ENCODE measurements at places on chromosomes 7 and 10.
A peak's percentile ranks its signal among the peaks of the same experiment; 100 is the strongest.

DNA sequence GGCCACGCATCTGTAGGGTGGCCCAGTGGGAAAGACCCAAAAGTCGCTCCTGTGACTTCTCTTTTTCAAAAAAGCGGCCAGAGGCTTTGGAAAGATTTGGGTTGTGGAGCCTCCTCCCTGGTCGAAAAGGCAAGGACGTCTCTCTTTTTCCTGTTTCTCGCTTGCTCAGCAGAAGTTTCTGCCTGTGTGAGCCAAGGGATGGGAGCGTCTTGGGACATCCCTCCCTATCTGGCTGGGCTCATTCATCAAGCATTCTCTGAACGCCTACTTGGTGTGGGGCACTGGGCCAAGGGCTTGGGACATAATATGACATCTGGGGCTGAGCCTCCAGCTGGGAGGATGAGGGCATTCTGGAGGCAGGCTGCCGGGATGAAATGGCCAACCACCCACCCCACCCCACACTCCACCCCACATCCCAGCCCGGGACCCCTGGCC, 120.9 kb downstream of the C10orf105 start:
- H3K27ac ChIP-seq = peak overlapping the region; percentile 68
- peak; percentile 84 for DNase-seq
- H3K27me3 ChIP-seq = no peaks in the 10 kb centered on the region
- no peak overlapping the region for H3K4me3 ChIP-seq
- no peaks in the 10 kb centered on the region for H3K36me3 ChIP-seq
- peaks cover 21% of the 10 kb centered on the region for H3K4me1 ChIP-seq

DNA sequence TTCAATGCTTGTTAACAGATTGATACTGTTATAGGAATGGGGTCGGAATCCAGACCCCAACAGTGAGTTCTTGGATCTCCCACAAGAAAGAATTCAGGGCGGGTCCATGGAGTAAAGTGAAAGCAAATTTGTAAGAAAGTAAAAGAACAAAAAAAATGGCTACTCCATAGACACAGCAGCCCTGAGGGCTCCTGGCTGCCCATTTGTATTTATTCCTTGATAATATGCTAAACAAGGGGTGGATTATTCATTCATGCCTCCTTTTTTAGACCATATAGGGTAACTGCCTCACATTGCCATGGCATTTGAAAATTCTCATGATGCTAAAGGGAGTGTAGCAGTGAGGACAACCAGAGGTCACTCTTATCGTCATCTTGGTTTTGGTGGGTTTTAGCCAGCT, 717.2 kb upstream of the KCND2 start:
- no peak overlapping the region for H3K27ac ChIP-seq
- no peaks in the 10 kb centered on the region for H3K4me1 ChIP-seq
- no peaks in the 10 kb centered on the region for H3K27me3 ChIP-seq
- no peak for DNase-seq

DNA sequence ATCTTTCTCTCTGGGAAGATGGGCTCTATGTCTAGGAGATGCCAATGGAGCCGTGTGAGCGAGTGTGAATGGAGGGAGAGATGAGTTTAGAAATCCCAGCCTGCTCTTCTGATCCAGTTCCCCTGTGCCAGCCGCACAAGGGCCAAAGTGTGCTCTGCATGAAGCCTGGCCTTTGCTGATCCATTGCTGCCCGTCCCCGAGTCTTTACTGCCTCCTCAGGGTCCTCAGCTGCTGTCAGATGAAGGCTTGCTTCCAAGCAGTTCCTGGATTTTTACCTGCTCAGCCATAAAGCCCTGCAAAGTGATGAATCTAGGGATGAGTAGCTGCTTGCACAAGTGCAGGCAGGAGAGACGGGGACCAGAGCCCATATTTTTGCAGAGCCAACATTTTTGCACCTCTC, 115.9 kb downstream of the ZMIZ1 start:
- no peaks in the 10 kb centered on the region for H3K27me3 ChIP-seq
- H3K4me1 ChIP-seq = peaks cover 100% of the 10 kb centered on the region
- peak overlapping the region; percentile 86 for H3K27ac ChIP-seq
- DNase-seq = no peak
- H3K4me3 ChIP-seq = no peak overlapping the region
- peaks cover 14% of the 10 kb centered on the region for H3K36me3 ChIP-seq

DNA sequence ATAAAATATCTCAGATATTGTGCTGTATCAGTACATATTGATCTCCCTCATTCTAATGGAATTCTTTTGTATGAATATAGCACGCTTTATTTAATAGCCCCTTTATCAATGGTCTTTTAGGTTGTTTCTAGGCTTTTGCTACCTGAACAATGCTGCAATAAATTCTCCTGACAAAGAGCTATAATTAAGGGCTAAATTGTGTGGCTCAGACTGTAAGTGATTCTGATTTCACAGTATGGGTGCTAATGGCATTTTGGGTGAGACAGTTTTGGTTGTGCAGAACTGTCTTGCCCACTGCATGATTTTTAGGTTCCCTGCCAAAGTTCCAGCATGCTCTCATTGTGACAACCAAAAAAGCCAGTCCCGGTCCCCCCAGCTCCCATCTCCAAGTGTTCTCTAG, 363.2 kb downstream of the REEP3 start:
- H3K27ac ChIP-seq = no peak overlapping the region
- no peaks in the 10 kb centered on the region for H3K36me3 ChIP-seq
- H3K27me3 ChIP-seq = peaks cover 8% of the 10 kb centered on the region
- no peak for DNase-seq
- H3K4me1 ChIP-seq = no peaks in the 10 kb centered on the region

- H3K4me3 ChIP-seq = no peak overlapping the region
- H3K27me3 ChIP-seq = no peaks in the 10 kb centered on the region
- no peak overlapping the region for H3K27ac ChIP-seq
- H3K36me3 ChIP-seq = no peaks in the 10 kb centered on the region
- no peaks in the 10 kb centered on the region for H3K4me1 ChIP-seq
- no peak for DNase-seq
Observed at GRCh38 chr7:137538361-137538762, 194.8 kb upstream of the PTN start.

All from left ventricle myocardium inferior (tissue), 1 donor.